Heart left ventricle (tissue), 16 donors: ENCODE measurements at places on chromosomes 5 and 9.

DNA sequence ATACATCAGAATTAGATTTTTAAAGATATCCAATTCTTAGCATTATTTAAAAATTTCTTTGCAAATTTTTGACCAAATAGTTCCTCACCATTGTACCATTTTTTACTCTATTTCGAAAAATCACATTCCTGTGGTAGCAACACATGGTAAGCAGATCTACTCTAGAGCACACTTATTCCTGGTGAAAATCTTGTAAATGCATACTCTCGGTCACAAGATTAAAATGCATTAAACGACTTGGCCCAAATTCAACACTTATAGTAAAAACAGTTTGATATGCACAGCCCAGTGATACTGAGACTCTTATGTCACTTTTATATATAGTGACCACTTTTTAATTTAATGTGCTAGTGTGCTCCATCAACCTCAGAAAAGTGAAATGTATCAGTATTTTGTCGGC is 208.8 kb upstream of the TARS1 start:
- DNase-seq: no peak

DNA sequence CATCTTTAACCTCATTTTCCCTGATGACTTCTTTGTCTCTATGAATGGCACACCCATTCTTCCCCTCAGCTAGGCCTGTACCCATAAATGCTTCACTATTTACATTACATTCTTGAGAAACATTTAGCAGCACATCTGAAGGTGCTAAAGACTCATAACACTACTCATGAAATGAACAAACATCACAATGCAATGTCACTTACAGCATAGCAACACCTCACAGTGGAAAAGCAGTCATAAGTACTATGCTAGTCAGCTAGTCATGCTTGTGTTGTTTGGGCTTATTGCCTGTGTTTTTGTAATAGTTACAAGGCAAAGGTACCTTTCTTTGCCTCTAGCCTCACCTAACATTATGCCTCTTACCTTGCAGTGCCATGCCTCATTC is 228.9 kb downstream of the KIAA0825 start:
- DNase-seq: no peak

- no peak for DNase-seq
These were observed 178.5 kb upstream of the SLC24A2 start for GRCh38 chr9:19967216-19967887.

DNA sequence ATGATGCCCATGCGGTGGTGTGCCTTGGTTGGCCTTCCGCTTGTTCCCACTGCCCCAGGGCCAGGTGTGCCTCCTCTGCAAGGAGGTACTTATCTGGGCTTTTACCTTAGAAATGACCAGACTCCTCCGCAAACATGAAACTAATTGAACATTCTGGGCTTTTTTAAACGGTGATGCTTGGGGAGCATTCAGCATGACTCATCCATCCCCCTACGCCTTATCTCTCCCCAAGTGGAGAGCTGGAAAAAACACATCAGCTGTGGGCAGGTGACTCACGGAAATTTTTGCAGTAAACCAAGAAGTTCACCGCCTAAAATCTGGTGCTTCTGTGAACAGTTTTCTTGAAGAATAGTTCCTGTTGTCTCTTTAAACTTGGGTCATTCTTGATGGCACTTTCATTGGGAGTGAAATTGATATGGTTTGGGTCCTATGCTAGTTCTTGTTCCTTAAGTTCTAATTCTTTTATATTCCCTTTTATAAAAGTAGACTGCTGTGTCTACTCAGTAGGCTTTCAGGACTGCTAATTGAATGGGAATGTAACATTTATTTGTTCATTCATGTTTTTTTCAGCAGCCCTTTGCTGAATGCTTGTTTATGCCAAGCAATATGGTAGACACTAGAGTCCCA is 39.6 kb downstream of the SFXN1 start:
- no peak for DNase-seq

DNA sequence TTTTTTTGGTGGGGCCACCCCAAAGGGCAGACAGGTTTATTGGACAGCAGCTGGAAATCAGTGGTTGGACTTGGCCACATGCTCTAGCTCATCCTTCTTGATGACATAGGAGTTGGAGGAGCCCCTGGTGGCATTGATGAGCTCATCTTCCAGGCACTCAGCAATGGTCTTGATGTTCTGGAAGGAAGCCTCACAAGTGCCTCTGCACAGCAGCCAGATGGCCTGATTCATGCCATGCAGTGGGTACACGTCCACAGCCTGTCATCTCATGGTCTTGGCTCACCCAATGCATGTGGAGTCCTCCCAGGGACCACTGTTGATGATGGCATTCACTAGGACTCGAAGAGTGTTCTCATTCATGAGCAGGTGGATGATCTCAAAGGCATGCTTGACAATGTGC is 11.3 kb upstream of the RCL1 start:
- DNase-seq: no peak

- DNase-seq: no peak
These were observed 97.7 kb upstream of the LRRTM2 start for GRCh38 chr5:138972836-138973235.

DNA sequence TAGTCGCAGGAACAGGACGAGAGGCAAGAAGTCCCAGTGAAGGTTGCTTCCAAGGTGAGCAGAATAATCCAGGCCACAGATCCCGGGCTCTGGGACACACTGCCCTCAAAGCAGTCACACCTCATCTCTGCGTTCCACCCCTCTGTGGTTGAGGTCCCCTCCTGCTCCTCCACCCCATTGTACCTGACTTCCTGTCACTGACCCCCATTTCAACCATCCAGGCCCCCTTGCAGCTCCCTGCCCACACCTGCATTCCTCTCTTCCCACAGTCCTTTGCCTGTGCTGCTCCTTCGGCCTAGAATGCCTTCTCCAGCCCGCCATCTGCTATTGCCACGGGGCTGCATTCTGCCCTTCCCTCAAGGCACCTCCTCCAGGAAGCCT is 73.5 kb downstream of the PAX5 start:
- no peak for DNase-seq
